EL (cell line): ENCODE measurements at places on chromosomes 13 and 19.
A peak's percentile ranks its signal among the peaks of the same experiment; 100 is the strongest.

DNA sequence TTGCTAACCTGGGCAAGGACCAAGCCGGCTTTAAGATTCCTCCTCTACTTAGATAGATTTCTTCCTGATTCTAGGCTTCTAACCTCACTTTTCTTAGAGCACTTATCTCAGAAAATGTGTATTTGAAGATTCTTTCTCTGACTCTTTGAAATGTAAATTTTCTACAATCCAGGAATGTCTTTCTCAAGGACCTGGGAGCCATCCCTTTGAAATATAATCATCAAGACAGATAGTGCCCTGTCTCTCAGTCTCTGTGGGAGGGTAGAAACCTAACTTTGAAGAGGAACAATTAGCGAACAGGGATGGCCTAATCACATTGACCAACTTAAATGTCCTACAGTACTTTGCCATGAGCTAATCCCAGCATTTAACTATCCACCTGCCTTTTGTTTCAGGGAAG, 1646.0 kb downstream of the PCDH9 start:
- DNase-seq, result no peak

DNA sequence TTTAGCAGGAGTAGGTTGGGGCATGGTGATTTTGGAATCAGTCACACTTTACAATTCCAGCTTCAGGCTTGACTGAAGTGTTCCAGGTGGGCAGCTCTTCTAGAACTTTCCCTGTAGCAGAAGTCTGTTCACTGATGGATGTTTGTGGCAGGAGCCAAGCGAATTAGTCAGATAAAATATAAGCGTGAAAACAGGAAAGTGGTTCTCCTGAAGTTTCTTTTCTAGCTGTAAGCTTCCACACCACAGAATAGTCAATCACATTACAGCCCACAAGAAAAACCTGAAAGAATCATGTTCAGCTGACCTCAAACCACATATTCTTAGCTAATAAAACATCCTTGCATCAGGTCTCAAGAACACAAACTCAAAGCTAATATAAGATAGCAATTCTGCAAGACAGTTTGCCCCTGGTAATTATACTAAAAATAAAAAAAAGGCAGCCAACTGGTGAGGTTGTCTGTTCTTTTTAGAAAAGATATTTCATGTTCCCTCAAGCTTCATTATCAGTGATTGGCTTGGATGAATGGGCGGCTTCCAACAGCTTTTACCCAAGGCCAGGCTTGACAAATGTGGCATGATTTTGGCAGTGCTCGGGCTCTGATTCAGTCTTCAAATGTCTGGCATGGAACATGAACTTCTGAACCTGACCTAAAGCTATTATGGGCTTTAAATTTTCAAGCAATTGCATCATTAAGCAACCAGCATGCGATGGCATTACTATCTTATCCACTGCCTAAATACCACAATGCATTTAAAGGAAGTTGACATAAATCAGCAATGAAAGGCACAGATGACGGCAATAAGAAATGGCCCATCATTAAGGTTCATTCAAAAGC, 136.8 kb downstream of the DCLK1 start:
- peak; percentile 93 for DNase-seq

DNA sequence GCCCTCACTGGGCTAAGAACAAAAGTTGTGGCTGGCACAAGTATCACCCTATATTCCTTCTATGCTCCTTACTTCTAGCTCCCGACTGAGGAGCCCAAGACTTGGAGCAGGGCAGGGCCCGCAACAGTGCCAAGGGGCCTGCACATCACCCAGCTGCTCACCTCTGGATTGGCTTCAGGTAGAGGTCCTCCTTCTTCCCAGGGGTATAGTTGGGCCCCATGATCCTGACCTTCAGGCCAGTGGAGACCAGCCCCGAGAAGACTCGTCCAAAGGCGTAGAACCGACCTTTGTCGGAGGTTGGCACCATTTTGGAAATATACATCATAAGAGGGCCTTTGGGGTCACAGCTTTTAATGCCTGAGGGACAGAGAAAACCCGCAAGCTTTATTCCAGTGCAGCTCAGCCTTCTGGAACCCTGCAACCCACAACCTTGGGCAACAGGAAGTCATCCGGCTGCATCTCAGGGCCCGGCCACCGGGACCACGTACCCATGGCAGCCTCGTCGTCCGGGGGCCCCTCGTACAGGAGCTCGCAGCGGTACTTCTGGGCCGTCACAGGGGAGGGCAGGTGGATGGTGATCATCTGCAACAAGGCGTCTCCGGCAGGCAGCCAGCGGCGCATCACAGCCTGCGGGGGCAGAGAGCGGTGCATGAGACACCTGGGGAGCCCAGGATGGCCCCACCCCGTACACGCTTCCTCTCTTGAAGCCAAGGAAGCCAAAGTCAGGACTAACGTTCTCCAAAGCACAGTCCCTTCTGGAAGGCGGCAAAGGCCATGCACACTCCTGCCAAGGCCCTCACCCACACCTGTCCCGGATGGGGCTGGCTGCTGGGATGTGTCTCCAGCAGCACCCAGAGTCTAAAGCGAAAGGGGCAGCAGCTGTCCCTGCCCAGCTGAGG, 4.7 kb downstream of the EEF2 start:
- DNase-seq, result no peak

DNA sequence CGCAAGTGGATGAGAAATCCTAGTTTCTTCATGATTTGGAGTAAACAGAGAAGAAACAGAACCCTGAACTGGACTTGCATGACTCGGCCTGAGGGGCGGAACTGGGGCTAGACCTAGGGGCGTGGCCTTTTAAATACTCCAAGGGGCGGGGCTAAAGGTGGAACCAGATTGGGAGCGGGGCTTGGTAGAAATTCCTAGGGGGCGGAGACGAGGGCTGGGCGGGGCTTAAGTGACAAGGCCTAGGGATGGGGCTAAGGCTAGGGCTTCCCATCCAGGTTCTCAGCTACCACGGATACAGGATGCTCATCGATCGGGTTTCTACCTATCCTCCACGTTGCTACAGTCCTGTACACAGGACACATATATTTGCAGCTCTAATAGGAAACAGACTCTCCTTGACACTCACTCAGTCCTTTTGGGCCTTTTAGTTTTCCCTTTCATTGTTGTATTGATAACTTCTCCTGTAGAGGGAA, 372 bp upstream of the ZNF699 start:
- DNase-seq, result peak; percentile 94

- DNase-seq, result no peak
Observed at GRCh38 chr13:75318138-75318833, 163.7 kb downstream of the TBC1D4 start.

DNA sequence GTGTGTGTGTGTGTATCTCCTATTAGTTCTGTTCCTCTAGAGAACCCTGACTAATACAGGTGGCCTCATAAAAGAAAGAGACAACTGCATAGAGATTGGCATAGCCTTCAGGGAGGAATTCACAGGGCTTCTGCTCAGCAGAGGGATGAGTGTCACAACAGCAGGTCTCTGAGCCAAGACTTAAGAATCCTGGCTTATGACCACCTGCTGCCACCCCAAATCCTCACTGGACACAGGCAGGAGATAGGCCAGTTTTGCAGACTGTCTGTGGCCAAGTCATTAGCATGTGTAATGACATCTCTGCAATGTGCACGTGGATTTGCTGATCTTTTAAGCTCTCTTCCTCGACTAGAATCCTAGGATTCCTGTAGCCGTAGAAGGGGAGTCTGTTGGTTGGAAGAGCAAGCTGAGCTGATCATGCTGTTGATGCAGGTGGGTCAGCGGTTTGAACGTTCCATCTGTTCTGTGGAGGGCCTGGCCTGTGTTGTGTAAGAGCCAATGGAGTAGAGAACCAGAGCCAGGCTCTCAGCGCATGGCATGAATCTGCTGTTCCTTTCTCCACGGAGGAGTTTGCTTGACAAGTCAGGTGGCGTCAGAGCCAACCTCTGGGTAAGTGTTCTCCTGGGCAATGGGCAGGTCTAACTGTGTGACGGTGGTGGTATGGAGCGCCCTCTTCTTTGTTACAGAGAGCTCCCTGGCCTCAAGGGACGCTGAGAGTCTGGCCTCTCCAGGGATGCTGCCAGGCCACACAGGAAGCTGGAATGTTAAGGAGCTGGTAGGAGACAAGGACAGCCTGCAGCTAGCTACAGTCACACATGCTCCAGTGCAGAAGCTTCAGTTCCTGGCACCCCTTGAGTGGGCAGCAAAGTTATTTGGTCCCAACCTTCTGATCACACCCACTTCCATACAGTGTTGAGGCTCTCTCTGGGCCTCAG, 503.1 kb downstream of the FOXO1 start:
- no peak for DNase-seq

GRCh38 chr19:17484520-17485185, 14.3 kb downstream of the SLC27A1 start:
- DNase-seq, result no peak

DNA sequence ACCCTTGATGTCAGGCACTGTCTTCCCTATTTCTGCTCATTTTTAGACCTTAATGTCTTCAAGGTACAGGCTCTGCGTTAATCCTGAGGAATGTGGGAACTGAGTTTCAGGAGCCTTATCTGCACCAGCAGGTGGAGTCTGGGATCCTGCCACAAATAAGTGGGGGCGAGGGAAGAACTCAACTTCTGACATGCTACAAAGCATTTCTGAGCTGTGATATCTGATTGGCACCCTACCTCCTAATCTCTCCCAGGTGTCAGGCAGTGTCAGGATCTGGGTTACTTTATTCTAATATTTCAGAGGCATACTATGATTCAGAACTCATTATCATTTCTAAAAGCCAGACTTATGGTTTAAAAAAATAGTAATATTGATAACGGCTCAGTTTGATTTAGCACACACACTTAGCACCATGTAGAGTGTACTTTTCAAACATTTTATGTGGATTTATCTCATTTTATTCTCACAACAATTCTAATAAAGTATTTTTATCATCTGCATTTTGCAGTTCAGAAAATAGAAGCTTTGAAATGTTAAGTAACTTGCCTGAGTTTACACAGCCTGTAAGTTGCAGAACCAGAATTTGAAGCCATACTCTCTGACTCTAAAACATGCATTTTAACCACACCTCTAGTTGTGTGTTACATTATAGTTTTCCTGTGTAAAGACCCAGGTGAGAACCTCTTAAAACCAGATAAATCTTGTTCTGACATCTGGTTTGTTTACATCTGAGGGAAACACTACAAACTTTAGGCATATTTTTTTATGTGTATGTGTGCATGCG, 358.6 kb downstream of the TDRD3 start:
- no peak for DNase-seq

GRCh38 chr19:2038284-2039088, 12.6 kb downstream of the MKNK2 start:
- no peak for DNase-seq

GRCh38 chr19:29618871-29619270, 12.8 kb downstream of the POP4 start:
- no peak for DNase-seq

- peak; percentile 51 for DNase-seq
Observed at GRCh38 chr13:66534561-66534960, 695.6 kb downstream of the PCDH9 start.

GRCh38 chr13:32033744-32034143, 2.2 kb downstream of the FRY start:
- DNase-seq, result no peak

GRCh38 chr13:84296401-84296800, 414.1 kb upstream of the SLITRK1 start:
- no peak for DNase-seq

GRCh38 chr13:24671386-24672113, 8.7 kb upstream of the ATP12A start:
- DNase-seq, result peak; percentile 81

GRCh38 chr13:35698911-35699576, 222.6 kb upstream of the MAB21L1 start:
- peak; percentile 83 for DNase-seq
